ENCODE measurements at places on chromosomes 6 and 20.

DNA sequence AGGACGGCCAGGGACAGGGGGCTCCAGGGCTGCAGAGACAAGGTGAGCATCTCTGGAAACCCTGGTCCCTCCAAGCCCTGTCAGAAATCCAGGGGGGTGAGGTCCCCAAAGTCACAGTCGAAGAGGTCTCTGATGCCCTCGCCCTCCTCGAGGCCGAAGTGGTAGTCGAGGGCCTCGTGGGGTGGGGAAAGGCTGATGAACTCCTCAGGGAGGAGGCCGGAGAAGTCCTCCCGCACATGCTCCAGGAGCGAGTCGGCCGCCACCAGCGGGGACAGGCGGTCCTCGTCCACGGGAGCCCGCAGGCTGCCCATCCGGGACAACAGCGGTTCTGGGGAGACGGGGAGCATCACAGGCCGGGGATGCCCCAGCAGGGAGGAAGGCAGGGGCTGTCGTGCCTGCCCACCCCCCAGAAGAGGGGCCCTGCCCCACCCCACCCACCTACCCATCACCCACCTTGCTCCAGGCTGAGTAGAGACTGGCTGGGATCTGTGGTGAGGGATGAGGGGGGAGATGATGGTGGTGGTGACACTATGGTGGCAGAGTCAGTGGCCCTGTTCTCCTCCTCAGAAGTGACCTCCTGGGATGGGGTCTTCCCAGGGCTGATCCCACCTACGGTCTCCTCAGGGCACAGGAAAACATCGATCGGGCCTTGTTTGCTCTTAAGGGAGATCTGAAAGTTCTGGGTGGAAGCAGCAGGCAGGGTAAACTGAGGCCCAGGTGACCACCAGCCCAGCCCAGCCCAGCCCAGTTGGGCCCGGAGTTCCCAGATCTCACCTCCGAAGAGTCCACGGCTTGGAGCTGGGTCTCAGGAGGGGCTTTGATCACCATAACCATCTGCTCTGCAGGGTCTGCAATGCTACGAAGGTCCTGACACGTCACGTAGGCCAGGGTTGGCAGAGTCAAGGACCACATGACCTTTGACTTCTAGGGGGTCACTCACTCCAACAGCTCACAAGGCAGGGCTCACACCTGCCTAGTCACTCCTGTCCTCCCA is 2.7 kb upstream of the NECAB3 start:
- DNase-seq, result no peak

DNA sequence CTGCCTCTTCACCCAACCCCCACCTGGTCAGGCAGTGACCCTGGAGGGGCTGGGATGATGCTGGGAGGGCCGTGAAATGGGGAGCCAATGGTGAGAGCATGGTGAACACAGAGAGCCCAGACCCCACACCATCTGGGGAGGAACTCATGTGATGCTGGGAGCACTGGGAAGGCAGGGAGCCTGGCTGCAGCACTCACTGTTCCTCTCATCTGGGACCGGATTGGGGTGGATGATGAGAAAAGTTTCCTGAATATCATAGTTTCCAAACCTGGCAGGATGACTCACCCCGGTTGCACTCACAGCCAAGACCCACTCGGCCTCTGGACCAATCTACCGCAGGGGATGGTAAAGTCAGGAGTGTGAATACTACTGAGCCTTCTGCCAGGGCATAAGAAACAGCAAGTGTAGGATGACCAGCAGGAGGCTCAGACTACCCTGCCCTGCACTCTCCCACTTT is 21.8 kb downstream of the ULBP1 start:
- no peak for DNase-seq

- DNase-seq, result no peak
These were observed 1.6 kb downstream of the TBC1D20 start for GRCh38 chr20:460707-461106.

GRCh38 chr6:113317891-113318574 is 539.1 kb upstream of the MARCKS start:
- DNase-seq, result no peak
